Anterior cingulate cortex (tissue), 58 donors: ENCODE measurements at places on chromosomes 6 and 20.

GRCh38 chr20:9476174-9476573 lies 38.2 kb upstream of the LAMP5 start:
- DNase-seq, result no peak

- DNase-seq, result no peak
Observed at GRCh38 chr6:126017668-126018067, 31.3 kb downstream of the TRMT11 start.

GRCh38 chr6:15513801-15514711 lies 148.8 kb downstream of the DTNBP1 start:
- no peak for DNase-seq

GRCh38 chr20:33674294-33675135 lies at the start of gene NECAB3:
Gene NECAB3 (minus strand): TSS chr20:33674428. CDS start chr20:33674352, 76 bp downstream.
- DNase-seq, result peak; percentile 72

- no peak for DNase-seq
Observed at GRCh38 chr6:73030791-73031782, 194.2 kb downstream of the KHDC1L start.

DNA sequence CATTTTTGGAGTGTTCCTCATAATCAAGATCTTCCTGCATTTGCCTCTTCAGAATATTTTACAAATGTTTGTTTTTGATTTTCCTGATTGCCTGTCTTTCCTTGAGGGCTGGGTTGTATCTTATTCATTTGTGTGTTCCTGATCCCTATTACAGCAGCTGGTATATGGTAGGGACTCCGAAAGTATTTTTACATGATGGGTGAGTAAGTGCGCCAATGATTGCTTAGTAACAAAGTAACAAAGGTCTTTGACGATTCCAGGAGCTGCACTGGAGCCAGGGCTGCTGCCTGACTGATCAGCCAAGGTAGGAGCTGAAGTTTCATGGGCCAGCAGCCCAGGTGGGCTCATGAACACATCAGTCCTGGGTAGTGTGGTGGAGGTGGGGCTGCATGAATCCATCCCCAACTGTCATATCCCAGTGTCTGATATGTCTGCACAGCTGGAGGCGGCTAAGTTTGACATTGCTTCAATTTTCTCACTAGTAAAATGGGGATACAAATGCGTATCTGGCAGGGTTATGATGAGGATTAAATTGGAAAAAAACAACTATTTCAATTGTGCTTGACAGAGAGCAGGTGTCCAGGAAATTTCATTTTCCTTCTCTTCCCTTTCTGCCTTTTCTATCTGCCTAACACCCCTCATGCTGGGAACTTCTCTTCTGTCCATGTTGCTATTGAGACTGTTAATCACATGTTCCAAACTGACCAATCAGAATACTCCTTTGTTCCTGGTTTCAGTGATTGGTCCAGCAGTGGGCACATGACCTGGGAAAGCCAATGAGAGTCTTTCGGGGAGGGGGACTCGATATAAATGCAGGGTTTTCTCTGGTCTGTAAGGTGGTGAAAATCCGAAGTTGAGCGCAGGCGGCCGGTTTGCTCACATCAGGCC lies 90.7 kb downstream of the CDH26 start:
- DNase-seq, result no peak

- DNase-seq, result no peak
Observed at GRCh38 chr6:5749016-5749650, 257.6 kb downstream of the NRN1 start.

- no peak for DNase-seq
Observed at GRCh38 chr6:158061709-158062461, 80.2 kb downstream of the SYNJ2 start.

GRCh38 chr6:79869184-79869583 lies 78.2 kb downstream of the ELOVL4 start:
- no peak for DNase-seq

GRCh38 chr6:47321577-47321976 lies 11.9 kb upstream of the TNFRSF21 start:
- DNase-seq, result no peak

- DNase-seq, result no peak
Observed at GRCh38 chr6:33278810-33279209, 1.9 kb downstream of the B3GALT4 start.

DNA sequence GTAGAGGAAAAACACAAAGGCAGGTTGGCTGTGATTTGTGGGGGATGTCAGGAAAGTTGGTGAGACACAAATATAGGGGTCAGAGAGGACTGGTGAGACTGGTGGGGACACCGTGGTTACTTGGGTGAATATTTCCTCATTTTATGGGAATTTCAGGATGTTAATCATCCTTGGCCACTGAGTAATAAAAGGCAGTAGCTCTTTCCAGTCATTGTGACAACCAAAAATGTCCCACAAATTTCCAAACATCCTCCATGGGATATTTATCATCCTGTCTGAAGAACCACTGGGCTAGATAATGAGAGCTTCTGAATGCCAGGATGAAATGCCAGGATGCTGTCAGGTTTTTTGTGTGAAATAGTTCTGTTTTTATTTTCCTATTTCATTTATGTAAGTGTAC lies 374.1 kb downstream of the CD109 start:
- DNase-seq, result no peak

DNA sequence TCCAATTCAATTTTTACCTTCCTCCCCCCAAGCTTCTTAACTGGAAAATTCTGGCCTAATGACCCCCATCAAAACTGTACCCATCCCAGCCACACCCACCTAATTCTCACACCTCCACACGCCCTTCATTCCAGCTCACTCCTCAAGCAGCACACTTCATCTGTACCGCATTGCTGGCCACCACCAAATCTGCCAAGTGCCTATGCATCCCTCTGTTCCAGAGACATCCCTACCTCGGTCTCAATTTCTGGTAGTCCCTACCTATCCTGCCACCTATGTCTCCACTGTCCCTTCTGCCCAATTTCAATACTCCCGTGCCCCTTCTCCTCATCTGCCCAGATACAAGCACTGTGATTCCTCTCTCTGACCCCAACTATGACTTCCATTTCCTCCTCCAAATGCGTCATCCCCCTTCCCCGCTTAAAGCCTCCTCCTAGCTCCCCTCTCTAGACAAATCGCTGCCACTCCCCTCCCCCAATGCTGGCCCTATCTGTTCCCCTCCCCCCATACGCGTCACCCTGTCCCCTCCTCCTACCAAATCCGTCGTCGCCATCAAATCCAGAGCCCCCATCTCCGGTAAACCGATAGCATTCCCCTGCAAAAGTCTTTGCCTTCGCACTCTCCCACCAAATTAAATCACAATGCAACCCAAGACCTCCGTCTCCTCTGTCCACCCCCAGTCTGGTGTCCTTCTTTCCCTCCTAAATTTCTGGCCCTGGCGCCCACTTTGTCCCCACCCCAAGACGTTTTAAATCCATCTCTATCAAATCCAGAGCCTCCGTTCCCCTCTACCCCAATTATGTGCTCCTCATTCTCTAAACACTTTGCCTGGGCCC lies 1.2 kb downstream of the MTCH1 start:
- DNase-seq, result peak; percentile 49

DNA sequence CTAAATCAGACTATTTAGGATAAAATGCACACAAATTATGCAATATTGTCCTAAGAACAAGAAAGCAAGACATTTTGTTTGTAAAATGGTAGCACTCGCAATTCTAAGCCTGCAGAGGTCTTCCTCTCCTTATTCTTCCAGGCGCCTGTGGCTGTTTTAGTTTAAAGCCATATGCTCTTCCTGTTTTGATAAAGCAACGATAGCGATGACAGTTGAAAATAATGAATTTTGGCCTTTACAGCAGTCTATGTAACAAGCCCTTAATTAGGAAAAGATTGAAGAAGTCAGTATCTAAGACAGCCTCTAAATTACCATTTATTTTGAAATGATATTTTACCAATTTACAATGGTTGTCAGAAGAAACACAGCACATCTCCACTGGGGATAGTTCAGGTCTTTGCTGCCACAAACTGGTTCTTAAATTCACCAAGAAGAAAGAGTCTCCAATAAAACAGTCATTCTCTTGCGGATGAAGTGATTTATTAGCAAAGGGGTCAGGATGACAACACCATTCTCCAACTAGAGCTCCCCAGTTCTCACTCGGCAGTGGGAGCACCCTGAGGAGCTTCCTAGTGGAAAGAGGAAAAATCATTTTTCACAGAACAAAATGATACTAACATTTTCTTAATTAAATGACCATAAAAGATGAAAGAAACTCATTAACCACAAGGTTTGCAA lies 21.4 kb downstream of the UBE3D start:
- no peak for DNase-seq

DNA sequence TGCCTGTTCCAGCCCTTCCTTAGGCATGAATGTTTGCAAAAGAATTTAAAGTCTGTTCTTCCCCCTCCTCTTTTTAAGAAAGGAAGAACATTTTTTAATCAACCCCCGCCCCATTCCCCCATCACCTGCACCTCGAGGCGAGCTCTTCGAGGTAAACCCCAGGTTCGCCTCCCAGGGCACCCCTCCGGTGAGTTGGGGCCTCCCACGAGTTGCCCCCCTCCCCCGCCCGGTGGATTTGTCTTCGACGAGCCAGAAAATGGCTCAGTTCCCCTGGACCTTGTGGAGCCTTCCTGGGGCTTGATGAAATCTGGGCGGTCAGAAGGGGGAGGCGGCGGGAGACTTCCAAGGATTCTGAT lies 256 bp upstream of the OVOL2 start:
- DNase-seq, result no peak

DNA sequence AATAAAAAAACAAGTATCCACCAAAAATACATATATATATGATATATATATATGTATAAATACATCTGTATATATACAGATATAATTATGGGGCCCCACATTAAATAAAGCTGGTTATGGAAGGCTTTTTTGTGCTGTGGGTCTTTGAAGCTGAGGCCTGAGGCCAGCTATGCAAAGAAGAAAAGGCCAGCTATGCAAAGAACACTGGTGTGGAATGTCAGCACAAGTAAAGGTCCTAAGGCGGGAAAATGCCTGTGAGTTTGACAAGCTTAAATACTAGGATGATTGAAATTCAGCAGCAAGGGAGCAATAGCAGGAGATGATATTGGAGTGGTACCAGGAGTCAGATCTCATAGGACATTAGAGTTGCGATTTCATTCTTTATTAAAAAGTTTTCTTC lies 25.2 kb downstream of the ADGRF1 start:
- DNase-seq, result no peak

DNA sequence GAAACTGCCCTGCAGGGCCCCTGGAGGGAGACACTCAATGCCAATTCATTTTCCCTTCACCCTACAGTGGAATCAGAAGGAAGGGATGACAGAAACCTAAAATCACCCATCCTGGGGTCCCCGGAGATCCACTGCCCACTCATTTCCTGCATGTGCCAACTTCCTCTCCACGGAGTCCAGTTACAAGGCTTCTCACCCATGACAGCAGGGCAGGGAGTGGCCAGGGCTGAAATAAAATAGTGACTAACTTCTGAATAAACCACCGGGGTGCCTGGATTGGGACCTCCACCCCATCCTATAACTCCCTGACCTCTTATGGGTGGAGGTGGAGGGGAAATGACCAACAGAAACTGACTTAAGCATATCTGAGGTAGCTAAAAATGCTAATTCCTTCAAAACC lies 362.3 kb downstream of the MAFB start:
- DNase-seq, result no peak

- DNase-seq, result no peak
Observed at GRCh38 chr6:4133941-4134838, 1.2 kb downstream of the ECI2 start.

GRCh38 chr20:62840244-62841197 lies 21.1 kb downstream of the TCFL5 start:
- DNase-seq, result no peak

- no peak for DNase-seq
Observed at GRCh38 chr20:22946596-22946995, 88.5 kb upstream of the SSTR4 start.

DNA sequence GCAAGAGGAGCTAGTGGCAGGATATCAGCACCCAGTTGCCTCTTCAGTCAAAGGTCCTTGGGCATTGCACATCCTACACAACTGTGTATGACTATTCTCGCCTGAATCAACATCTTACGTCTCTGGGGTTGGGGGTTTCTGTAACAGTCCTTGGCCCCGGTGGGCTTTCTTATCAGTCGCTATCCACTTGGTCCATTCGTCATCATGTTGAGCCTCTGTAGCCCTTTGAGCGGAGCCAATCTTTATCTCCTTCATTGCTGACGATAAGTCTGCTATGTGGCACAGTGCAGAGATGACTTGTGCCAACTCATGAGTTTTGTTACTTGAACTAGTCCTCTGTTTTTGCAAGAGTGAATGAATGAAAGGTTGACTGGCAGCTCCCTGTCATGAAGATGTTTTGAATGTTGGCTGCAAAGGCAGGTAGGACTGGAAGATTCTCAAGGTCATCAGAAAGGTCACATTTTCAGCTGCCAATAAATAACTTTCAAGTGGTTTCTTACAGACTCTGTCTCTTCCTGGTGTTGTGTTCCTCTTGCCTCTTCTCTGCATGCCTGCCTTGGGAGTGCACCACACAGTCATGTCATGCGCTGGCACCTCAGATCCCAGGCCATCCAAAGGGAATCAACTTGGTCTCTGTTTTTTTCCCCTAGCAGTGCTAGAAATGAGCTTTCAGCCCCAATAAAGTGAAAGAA lies 238.9 kb downstream of the SLC24A3 start:
- DNase-seq, result no peak

DNA sequence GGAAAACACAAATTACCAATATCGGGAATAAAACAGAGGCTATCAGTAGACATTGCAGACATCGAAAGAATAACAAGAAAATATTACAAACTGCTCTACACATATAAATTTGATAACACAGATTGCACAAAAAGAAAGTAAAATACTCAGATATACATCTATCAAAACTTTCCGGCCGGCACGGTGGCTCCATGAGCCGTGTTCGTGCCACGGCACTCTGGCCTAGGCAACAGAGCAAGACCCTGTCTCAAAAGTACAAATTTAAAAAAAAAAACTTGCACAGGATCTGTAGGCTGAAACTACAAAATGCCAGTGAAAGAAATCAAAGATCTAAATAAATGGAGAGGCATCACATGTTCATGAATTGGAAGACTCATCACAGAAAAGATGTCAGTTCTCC lies 49.4 kb downstream of the SNX5 start:
- DNase-seq, result no peak

DNA sequence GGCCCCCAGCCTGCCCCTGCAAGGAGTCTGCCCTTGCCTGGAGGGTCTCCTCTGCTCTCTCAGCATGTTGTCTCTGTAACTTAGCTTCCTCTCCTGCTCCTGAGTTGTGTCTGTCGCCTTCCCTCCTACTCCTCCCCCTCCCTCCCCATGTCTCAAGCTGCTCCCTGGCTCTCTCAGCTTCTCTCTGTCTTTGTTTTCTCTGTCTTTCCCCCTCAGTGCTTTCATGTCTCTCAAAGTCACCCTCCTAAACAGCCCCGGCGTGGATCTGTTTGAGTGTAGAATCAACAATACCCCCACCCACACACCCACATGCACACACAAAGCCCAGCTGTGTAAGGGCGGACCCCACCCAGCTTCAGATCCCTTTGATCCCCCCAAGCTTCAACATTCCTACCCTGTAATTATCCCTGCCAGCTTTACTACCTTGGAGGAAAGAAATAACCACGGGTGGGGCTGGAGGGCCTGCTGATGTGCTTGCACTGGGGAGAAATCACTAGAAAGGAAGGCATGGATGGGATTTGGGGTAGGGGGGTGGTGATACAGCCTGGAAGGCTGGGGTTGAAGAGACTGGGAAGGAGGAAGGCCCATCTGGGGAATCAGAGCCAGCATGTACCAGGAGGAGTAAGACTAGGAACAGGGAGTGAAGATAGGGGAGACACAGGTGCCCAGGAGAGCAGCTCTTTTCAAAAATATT lies 1.0 kb upstream of the LY6G6D start:
- DNase-seq, result no peak
